Uterus (tissue), 4 donors: ENCODE measurements at places on chromosomes 12 and 14.

GRCh38 chr14:91893669-91894068 lies 26.3 kb upstream of the TC2N start:
- no peak for DNase-seq

DNA sequence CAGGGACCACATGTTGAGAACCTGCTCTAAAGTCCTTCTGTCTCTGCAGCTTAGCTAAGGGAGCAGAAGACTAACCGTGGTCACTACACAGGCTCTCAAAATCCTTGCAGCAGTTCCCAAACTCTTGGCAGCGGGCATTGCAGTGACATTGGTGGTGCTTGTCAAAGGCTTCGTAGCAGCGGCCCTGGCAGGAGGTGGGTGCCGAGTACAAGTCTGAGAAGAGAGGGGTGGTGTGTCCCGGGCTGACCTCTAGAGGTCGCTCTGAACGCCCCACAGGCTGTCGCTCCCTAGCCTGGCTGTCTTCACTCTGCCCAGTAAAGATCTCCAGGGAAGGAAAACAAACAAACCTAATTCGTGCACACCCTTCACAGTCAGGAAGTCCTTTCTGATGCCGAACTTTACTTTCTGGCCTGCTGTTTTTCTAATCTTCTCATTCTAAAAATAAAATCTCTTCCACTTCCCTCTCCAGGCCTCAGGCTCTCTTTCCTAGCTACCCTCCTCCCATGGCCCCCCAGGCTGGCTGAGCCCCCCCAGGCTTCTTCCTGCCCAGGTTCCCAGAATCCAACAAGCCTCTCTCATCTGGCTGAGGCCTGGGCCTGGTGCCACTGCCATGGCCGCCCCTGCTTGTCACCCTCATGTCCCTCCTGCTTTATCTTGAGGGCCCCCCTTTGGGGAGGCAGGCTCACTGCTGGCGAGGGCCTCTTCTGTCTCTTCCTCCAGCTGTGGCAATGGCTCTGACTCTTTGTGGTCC lies 7.7 kb downstream of the ENDOU start:
- DNase-seq, result peak; percentile 86

DNA sequence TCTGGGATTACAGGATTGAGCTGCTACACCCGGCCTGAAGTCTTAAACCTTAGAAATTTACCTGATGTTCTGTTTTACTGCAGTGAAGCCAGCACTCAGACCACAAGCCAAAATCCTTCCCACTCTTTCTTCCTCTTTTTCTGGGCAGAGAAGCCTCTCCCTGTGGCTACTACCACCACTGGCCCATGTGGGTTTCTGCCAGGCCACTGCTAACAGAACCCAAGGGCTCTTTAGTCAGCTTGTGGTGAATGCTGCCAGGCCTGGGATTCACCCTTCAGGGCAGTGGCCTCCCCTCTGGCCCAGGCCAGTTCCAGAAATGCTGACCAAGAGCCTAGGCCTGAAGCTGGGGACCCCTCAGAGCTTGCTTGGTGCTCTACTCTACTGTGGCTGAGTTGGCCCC lies 35.3 kb downstream of the GAS2L3 start:
- no peak for DNase-seq

- no peak for DNase-seq
Measured at GRCh38 chr14:65255029-65255545, 152.8 kb upstream of the MAX start.
